ENCODE measurements at places on chromosomes 2 and 18.
A peak's percentile ranks its signal among the peaks of the same experiment; 100 is the strongest.

- no peak for DNase-seq
Observed at GRCh38 chr2:50315336-50315735, 716.6 kb downstream of the NRXN1 start.

GRCh38 chr18:44893966-44894365 lies 213.3 kb downstream of the SETBP1 start:
- DNase-seq: no peak

DNA sequence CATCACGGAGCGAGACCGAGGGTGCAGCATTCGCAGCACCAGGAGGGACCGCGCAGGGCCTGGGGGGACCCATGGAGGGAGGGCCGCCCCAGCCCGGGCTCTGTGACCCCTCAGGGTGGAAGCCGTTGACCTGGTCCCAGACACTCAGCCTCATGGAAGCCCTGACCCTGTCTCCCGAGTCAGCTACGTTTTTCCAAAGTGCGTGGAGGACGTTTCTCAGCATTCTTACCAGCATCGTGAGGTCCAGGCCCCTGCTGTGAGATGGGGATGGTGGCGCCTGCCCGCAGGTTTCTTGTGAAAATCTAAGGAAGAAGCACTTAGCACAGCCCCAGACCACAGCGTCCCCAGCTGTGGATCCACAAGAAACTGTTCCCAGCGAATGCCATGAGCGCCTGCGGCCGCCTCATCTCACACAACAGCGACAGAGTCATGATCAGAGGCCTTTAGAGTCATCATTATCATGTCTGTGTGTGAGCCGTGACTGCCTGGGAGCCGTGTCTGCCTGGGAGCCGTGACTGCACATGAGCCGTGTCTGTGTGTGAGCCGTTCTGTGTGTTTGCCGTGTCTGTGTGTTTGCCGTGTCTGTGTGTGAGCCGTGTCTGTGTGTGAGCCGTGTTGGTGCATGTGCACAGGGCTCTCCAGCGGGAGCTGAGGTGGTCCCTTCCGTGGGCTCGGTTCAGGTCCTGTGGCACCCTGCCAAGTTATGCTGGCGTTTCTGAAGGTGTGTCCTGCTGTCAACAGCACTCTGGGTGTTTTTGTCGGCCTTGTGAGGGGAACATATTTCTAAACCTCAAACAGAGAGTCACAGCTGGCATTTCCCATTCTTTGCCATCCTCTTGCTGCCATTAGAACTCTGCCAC lies 49.2 kb upstream of the KCNG2 start:
- DNase-seq: no peak

GRCh38 chr2:137741784-137742362 lies 222.4 kb upstream of the HNMT start:
- no peak for DNase-seq

- DNase-seq: no peak
Observed at GRCh38 chr2:169386722-169387121, 24.4 kb upstream of the LRP2 start.

DNA sequence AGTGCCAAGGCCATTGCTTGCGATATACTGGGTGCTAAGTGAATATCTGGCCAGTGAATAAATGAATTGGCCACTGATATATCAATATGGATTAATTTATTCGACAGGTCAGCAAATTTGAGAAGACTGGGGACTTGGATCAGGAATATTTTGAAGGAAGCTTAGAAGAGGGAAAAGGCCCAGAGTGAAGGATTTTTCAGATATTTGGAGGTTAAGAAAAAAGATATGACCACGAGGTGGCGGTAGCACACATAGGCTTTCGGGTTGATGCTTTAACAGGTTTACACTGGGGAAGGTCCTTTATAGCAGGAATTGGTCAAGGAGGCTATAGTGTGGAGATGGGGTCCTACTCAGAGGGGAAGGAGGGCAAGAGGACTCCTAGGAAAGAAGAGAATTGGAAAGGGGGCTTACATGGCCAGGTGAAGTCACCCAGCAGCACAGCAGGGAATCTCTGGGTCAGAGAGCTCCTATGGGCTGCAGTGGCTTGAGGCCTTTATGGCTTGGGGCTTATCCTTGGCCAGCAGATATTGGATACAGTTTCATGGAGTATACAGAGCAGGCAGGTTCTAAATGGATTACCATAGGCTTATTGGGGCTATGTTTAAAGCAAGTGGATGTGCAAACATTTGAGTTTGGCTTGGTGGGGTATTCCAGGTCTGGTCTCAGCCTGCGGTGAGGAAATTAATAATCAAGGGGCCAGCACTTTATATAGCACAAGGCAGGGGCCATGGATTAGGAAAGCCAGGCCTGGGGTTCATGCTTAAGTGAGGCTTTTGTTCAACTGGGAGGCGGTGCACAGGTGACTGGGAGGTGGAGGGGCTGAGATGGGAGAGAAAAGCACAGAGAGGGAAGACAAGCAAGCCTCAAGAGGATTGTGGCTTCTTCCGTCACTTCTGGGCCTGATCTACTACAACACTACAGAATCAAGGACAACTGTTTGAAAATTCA lies 9.7 kb downstream of the IL1RN start:
- peak; percentile 17 for DNase-seq

DNA sequence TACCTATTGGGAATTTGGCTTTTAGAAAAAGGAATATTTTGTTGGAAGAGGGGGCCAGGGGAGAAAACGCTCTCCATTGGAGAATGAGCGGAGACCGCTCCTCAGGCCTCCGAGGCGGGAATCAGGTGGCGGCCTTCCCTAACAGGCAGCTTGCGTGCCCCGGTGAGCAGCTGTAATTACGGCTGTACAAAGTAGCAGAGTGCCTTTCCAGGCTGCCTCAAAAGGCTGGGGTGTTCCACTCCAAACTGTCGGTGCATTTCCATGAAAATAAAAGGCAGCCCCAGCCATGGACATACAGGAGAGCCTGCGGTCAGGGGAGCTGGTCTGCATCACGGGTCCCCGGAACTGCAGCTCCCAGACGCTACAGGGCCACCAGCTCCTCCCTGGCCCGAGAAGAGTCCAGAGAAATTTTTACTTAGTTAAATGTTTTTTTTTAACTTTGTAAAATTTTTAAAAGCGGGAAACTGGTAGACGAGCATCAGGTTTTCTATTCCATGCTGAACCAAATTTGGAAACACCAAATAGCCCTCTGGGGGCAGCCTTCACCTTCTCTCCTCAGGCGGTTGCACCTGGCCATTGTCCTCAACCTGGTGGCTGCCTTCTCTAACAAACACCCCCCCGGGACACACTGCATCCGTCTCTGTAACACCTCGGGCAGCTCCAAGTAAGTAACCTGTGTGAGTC lies 209.3 kb upstream of the SALL3 start:
- no peak for DNase-seq

- DNase-seq: no peak
Observed at GRCh38 chr2:43097644-43098408, 128.6 kb downstream of the ZFP36L2 start.

GRCh38 chr2:217563565-217563964 lies 439.2 kb downstream of the TNS1 start:
- DNase-seq: no peak

DNA sequence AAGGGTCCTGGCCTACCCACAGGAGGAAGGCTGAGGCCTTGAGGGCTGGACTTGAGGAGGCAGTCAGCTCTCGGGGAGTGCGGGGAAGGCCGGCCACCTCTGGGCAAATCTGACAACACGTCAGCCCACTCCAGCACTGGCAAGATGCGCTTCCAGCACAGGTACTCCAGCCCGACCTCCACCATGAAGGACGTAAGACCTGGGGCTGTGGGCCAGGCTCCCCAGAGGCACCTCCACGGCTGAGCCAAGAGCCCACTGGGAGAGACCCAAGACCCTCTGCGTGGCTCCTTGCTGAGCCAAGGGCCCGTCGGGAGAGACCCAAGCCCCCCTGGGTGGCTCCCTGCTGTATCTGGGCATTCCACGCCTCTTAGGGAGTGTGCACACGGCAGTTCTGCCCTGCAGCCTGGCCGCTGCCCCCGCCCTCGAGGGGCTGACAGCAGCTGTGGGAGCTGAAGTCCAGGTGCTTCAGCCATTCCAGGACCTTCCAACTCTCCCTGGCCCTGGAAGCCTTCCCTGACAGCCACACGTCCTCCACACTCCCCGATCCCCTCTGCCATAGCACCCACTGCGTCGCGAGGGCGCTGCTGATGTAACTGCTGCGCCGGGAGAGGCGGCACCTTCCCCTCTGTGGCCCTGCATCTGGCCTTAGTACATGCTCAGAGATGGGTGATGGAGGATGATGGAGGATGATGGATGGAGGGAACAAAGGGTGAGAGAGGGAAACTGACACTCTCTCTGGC lies 50.2 kb downstream of the BIN1 start:
- DNase-seq: no peak

DNA sequence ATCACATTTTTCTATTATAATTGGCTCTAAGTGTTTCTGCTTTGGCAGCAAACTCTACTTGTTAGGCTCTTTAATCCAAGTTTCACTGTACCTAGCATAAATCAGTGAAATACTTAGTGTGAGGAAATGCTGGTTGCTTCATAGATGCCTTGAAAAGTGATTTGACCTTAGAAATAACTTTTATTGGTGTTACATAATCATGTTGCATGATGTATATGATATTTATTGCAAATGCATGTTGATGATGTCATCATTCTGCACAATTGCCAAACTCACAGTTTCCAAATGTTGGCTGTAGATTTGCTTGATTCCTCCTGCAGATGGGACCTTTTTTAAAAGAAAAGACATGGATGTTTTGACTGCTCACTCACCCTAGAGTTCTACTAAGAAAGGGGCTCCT lies 137.6 kb upstream of the BCL2L11 start:
- DNase-seq: no peak
